Naive thymus-derived CD4-positive, alpha-beta T cell (primary cell): ENCODE measurements at places on chromosomes 7 and 10.

DNA sequence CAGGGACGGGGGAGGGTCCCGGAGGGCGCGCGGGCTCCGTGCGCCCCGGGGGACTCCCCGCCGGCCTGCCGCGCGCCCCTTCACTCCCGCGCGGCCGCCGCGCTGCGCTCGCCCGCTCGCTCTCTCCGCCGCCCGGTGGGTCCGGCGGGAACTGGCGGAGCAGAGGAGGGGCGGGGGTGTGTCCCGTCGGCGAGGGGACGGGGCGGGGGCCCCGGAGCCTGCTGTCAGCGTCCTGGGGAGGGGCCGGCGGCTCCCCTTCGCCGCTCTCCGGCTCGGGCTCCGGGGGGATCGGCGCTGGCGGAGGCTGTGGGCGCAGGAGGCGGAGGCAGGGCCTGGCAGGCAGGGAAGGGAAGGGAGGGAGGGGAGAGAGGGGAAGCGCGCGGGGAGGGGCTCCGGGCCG lies at the start of gene SH3PXD2A:
TSS of gene SH3PXD2A (minus strand) at position 153 of the 400 bp plus-strand sequence. CDS start 310 bp downstream, outside the sequence.
- peak; percentile 17 for DNase-seq

DNA sequence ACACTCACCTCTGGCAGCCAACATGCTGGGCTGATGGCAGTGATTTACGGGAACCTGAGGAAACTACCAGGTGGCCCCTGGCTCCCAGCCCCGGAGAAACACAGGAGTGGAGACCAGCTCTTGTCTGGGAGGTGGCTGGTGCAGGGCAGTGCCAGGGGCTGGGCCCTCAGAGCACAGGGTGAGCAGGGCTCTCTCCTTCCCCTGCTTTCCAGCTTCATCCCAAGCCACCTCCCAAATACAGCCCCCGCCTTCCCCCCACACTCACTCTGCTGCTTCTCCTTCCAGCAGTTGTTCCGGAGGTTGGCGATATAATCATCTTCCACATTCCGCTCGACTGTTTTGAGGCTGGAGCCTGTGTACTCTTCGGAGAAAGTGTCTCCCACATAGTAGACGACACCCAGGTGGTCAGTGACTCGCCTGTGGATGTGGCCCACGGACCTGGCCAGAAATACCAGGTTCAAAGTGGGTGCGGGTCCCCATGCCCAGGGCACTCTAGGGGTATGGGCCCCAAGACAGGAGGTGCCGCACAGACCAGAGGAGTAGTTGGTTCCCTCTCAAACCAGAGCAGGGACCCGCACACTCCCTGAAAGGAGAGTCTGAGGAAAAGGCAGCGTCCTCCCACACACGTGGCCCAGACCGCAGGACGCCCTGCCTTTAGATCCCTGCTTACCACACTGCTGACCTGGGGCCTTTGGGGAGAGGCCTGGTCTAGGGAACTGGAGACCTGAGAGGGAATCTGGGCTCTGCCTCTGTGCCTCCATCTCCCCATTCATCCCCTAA lies 18.3 kb downstream of the DNAJB12 start:
- DNase-seq = no peak

GRCh38 chr7:64885520-64886240 lies 17.4 kb upstream of the ZNF273 start:
- DNase-seq = no peak

GRCh38 chr10:86613905-86614304 lies 40.4 kb upstream of the OPN4 start:
- no peak for DNase-seq

DNA sequence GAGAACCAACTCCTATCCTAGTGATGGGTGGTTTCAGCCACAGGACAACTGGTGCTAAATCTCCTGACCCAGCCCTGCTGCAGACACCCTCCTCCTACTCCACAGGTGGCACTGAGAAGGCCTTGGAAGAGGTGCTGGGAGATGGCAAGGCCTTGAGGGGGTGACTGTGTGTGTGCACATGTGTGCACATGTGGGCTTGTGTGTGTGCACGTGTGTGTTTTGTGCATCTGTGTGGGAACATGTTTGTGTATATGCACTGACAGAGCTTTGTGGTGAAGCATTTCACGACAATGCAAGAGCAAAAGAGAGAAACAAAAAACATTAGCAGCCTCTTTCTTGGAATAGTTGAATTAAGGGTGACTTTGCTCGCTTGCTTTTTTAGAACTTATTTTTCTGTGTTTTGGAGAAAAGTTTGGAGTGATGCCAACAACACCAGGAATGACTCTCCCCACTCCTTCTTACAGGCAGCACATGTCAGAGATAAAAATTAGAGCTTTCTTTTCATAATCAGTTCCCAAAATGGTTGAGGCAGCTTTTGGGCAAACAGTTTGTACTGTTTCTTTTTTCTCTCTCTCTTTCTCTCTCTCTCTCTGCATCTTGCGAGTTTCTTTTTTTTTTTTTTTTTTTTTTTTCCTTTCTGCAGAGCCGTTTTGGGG lies 69.5 kb downstream of the SEC61G start:
- DNase-seq = no peak

GRCh38 chr7:81447351-81447952 lies 322.4 kb downstream of the HGF start:
- DNase-seq = no peak

DNA sequence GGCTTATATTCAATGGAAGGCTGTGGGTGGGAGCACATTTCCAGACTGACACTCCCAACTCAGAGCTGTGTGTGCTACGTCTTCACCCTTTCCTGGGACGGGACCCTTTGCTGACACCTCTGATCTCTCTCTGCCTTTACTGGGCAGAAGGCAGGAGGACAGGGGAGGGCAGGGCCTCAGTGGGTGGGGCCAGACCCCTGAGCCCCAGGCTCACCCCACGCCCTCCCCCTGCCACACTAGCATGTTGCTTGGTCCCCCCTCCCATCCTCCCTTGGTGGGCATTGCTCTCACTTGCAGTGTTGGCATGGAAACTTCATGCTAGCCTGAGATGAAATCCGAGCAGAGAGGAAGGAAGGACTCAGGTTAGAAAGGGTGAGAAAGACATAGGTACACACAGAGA lies 18.4 kb downstream of the TMEM273 start:
- no peak for DNase-seq

DNA sequence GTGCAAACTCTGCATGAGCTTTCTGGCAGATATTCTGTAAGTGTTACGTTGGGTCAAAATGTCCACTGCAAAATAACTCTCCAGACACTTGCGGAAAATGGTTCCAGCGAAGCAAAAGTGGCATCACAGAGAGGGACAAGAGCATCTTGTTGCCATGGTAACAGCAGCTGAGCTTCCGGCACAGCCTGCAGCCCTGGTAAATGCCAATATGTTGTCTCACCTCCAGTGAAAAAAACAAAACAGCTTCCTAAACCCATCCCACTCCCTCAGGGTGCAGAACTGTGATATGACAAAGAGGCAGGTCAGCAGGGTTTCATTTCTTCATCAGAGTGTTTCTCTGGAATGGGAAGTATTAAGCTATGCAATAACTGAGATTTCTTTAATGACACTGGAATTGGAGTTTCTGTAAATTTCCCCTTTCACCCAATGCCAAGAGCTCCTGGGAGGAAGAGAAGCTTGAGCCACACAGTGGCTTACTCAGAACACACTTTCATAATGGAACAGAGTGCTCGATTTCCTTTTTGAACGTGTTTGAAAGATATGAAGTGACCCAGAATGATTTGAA lies 65.6 kb downstream of the FOXI2 start:
- no peak for DNase-seq

DNA sequence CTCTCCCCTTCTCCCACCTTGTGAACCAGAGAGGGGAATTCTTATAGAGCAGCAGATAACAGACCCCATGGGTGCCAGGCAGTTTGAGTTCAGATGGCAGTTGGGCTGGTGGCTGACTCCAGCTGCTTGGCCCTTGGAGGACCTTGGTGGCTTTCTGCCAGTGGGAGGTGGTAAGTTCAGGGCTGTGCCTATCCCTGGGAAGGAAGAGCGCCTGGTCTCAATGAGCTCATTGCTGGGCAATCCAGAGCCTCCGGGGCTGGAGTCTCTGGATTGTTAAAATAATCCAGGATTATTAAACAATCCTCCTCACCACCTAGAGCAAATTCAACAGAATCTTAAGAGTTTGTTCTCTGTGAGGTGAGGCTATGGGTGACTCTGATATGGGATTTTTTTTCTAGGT lies 105.2 kb downstream of the FANK1 start:
- DNase-seq = no peak

GRCh38 chr10:18196806-18197550 lies 56.8 kb downstream of the CACNB2 start:
- DNase-seq = no peak

DNA sequence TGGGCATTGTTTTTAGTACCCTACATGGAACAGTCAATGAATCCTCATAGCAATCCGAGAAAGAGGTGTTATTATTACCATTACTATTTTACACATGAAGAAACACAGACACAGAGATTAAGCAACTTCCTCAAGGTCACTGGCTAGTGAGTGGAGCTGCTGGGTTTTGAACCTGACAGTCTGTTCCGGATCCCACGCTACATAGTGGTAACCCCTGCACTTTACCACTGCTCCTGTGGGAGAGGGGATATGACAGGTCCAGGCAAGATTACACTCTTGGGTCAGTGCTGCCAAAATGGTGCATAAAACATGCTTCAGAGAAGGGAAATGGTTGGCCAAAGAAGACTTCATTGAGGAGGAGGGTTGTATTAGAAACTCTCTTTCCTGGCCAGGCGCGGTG lies 185.7 kb downstream of the XPNPEP1 start:
- DNase-seq = no peak

DNA sequence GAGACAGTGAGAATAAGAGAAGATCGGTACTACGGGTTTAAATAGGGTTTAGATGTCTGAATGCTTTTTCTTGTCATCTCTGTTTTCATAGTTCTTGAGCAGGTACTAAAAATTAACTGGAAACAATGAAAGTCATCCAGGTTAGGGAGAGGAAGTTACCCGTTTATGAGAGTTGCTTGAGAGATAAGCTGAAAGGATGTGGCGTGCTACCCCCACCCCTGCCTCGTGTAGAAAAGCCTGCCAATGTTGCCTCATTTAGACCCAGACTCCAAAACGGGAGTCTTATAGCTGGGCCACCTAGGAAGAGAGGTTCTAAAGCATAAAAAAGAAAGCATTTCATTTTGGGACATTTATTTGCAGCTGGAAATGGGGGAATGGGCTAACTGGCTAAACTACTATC lies 10.2 kb downstream of the AKR1C4 start:
- no peak for DNase-seq
